Thymus (tissue), 14 donors: ENCODE measurements at places on chromosomes 5 and 9.

- DNase-seq, result no peak
These were observed 9.1 kb downstream of the BRD3OS start for GRCh38 chr9:134034215-134035040.

GRCh38 chr5:31743678-31744077 lies 104.7 kb downstream of the PDZD2 start:
- no peak for DNase-seq

GRCh38 chr5:67003685-67003934 lies 193.0 kb downstream of the CD180 start:
- DNase-seq, result no peak

DNA sequence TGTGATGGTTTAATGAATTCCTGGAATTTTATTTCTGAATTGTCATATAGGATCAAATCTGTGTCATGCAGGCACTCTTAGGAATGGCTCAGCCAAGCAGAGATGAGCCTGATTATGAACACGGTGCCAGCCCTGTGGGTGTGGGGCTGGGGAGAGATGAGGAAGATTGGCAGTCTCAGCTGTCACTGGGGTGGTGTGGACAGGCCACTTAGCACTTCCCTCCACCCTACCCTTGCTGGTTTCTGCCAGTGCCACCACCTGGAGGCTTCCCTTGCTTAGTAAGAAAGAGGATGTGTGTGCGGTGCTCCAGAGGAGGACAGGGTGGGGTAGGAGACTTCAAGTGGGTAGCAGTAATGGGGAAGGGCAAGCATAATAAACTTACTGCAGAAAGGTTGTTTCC lies 226.6 kb downstream of the CD180 start:
- no peak for DNase-seq

- no peak for DNase-seq
These were observed 10.1 kb downstream of the PHF2 start for GRCh38 chr9:93586290-93587057.

GRCh38 chr5:125530833-125531615 lies 784.6 kb upstream of the ZNF608 start:
- no peak for DNase-seq

DNA sequence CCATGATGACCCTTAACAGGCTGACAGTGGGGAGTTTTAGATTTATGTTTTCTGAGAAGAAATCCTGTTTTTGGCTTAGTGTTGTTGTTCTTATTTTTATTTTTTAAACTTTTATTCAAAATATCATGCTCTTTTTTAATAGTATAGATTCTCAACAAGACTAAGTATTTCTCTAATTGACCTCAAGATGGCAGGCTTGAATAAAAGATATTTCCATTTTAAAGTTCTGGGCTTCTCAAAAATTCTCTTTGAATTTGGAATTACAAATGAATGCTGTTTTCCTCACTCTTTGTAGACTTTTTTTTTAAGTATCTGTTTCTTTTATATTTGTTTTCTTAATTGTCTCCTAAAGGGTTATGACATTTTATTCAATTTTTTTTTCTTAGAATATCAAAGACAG lies 50.0 kb upstream of the SH3GL2 start:
- no peak for DNase-seq

DNA sequence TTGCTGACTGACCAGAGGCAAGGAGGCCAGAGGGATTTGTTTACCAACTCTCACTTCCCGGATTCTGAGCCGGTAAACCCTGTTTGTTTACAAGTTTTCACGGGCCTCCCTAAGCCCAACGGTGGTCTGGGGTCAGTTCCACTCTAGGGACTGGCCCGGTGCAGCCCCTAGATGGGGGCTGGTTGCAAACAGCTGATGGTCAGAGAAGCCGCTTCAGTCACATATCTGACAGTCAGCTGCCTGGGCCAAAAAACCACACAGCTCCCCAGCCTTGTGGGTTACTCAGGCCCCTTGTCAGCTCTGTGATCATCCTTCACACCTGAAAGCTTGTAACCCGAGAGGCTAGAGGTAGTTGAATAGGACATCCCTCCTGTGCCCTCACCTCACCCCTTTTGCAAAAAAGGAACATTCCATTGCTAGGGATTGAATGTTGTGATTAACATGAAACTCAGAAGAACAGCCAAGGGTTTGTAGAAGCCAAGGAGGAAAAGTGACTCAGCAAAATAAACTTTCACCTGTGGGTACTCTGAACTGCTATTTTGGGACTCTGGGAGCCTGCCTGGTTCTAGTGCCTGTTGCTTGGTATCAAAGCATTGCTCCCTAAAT lies 40.4 kb downstream of the SAR1B start:
- no peak for DNase-seq

DNA sequence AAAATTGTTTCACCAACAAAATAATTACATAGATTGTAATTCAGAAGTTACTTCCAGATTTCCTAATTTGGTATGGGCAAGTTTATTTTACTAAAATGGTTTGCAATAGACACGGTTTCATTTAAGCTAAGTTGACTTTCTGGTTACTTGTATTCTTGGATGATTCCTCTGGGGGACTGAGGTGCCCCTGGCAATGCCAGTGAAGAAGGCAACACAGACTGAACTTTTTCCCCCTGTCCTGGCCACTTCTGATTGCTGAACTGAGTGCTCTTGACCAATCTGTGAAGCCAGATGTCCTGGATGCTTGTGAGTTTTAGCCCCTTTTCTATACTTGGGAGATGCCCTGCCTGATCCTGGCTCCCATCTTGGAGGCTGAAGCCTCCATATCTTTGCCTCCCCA lies 66.3 kb upstream of the FANCC start:
- DNase-seq, result no peak

GRCh38 chr5:169970339-169970738 lies 10.0 kb downstream of the INSYN2B start:
- no peak for DNase-seq

GRCh38 chr9:85055506-85056202 lies 386.1 kb downstream of the NTRK2 start:
- no peak for DNase-seq

DNA sequence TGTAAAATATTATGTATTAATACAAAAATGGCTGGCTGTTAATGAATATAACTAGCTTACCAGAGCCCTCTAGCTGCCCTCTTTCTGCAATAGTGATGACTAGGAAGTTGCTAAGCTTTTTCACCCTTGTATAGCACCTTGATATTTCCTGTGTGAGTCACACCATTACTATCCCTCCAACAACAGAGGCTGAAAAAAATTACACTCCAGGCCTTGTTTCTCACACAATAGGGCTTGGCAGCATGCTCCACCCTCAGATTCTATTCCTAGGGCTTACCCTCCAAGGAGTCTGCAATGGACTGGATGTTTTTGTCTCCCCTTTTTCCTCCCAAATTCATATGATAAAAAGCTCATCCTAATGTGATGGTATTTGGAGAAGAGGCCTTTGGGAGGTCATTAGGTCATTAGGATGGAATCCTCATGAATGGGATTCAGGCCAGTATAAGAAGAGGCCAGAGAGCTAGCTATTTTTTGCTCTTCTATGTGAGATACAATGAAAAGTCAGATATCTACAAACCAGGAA lies 184.6 kb upstream of the MAP1B start:
- DNase-seq, result no peak

- no peak for DNase-seq
These were observed 41.7 kb upstream of the HSD17B4 start for GRCh38 chr5:119410448-119411159.

- no peak for DNase-seq
These were observed 786.5 kb upstream of the ACO1 start for GRCh38 chr9:31597977-31598376.

- no peak for DNase-seq
These were observed 624.4 kb downstream of the PSAT1 start for GRCh38 chr9:78921341-78921740.

GRCh38 chr5:96936431-96937320 lies 796 bp downstream of the LNPEP start:
- DNase-seq, result peak; percentile 61

GRCh38 chr5:145324101-145324500 lies 511.0 kb downstream of the PRELID2 start:
- no peak for DNase-seq

DNA sequence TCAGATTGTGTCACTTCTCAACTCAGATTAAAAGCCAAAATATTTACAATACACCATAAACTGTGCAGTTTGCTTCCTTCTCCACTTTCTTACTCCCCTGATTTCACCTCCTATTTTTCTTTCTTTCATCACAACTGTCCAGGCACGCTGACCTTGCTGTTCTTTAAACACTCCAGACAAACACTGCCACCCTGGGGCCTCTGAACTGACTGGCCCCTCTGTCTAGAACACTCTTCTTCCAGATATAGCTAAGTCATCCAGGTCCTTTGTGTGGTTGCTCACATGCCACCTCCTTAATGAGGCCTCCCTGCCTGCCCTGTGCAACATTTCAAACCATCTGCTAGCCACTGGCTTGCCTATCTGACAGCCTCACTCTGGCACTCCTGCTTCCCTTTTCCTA lies 46.6 kb downstream of the ATG10 start:
- no peak for DNase-seq

DNA sequence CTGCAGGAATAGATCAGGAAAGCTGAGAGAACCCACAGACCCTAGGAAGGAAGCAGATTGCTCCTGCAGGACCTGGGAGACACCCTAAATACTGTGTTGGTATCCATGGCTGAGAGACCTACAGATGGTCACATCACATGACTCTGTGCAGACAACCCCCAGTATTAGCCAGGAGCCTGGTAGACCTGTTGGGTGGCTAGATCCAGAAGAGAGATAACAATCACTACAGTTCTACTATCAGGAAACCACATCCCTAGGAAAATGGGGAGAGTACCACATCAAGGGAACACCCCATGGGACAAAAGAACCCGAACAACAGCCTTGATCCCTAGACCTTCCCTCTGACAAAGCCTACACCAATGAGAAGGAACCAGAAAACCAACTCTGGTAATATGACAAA lies 24.2 kb upstream of the MELK start:
- DNase-seq, result no peak

DNA sequence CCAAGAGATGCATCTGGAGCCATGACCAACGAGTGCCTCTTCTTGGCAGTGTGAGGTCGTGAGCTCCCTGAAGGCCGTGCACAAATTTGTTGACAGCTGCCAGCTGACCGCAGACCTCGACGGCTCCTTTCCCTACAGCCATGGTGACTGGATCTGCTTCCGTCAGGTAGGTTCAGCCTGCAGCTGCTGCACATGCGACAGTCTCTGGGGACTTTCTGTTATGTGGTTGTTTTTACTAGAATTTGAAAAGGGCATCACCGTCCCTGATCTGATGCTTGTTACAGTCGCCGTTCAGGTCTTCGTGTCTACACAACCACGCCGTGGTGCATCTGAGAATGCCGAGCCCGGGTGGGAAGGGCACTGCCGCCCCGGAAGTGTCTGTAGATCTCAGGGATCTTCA lies 36.5 kb upstream of the LRRC14B start:
- DNase-seq, result no peak

- DNase-seq, result no peak
These were observed 30.0 kb upstream of the FGD3 start for GRCh38 chr9:92917176-92917800.

GRCh38 chr5:67490543-67491321 lies 294.1 kb upstream of the CD180 start:
- no peak for DNase-seq

- DNase-seq, result no peak
These were observed 56.0 kb downstream of the EXD3 start for GRCh38 chr9:137366891-137367381.

- no peak for DNase-seq
These were observed 60.0 kb downstream of the ERAP1 start for GRCh38 chr5:96747720-96748119.

DNA sequence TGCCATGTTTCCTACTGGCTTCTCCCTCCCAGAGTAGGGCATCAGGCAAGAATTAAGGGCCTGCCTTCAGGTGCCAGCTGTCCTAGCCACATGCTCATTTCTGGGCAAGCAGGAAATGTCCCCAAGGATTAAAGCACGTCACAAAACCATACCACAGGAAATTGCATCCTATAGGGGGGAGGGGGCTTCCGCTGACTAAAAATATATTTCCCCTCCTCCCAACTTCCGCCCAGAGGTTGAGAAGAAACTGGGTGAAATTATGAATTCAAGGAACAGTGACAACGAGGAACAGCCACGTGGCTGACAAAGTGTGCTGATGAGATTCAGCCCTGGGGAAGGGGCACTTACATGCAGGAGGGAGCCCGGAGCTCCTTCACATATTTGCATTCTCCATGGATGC lies 4.1 kb downstream of the HBEGF start:
- DNase-seq, result no peak

DNA sequence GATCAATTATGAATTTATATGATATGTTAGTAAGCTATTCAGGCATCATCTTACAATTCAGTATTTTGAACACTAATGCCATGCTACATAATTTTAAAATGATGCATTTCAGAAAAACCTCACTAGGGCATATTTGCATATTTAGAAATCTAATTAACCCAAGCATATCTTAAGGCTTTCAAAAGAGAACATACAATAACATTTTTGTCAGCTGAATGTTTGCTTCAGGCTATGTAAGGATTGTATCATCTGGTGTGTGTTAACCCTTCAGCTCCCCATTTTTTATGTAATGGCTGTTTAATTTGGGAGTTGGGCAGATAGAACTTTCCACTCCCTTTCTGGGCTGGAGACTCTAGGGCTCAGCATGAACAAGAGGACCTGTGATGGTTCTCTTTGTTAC lies 299.1 kb upstream of the EFNA5 start:
- no peak for DNase-seq

- DNase-seq, result no peak
These were observed at the start of gene SARDH for GRCh38 chr9:133737774-133738639. Gene SARDH (minus strand): TSS chr9:133738352. CDS start chr9:133734173, 4,179 bp downstream.

DNA sequence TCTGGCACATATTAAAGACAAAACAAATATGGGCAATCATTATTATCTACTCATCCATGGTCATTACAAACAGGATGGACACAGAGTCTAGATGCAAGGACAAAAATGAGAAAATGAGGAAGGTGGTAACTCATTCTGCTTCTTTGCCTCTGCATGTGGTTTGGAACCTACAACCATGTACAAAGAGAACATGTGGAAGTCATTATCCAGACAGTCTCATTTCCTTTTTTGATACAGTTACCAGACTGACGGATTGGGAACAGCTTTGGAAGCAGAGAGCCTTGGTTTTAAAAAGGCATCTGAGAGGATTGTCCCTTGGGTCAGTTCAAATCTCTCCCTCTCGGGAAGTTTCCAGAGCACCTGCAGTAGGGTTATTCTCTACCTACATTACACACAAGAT lies 433.4 kb upstream of the TNC start:
- no peak for DNase-seq

DNA sequence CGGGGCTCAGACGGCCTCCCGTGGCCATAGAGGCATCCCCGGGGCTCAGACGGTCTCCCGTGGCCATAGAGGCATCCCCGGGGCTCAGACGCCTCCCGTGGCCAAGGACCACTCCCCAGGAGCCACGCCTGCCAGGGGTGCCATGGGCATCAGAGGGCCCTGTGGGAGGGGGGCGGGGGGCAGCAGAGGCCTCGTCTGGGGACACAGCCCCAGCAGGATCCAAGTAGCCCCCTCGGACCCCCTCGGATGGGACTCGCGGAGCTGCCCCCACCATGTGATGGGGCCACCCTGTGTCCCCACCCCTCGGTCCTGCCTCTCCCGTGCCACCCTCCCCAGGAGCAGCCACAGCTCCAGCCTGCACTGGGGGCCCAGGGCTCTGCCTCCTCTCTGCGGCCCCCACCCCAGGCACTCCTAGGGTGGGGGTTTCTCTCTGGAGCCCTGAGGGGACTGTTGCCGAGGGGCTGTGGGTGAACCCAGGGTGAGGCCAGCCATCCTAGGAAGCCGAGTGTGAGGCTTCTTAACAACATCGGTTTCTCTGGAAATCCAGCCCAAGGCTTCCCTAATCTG lies 2.5 kb downstream of the ENTPD8 start:
- DNase-seq, result no peak
